ENCODE measurements at places on chromosomes 3 and 15.

DNA sequence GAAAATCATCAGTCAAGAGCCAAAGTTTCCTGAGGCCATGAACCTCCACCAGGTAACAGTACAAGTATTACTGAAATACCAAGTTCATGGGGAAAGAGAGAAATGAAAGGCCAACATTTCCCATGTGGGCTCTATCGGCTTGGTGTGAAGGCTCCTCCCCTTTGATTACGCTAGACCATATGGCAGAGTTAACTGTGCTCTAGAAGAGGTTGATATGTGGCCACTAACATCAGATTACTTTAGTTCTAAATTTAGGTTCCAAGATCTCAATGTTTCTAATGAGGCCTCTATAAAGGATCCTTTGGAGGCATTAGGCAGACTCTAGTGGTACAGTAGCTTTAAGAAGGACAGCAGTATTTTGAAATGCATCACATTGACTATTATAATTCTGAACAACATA lies 127.1 kb downstream of the SEMA6D start:
- no peak for DNase-seq

- no peak for DNase-seq
These were observed 25.5 kb downstream of the TBC1D2B start for GRCh38 chr15:78052001-78052401.

- peak; percentile 33 for DNase-seq
These were observed 33.1 kb downstream of the PRR20G start for GRCh38 chr3:127254730-127255129.

GRCh38 chr3:152323834-152324233 lies 55.1 kb downstream of the MBNL1 start:
- no peak for DNase-seq

- DNase-seq = no peak
These were observed 8.0 kb downstream of the POC1A start for GRCh38 chr3:52146189-52146588.

GRCh38 chr3:37626736-37627565 lies 234.7 kb upstream of the CTDSPL start:
- DNase-seq = no peak

- peak; percentile 30 for DNase-seq
These were observed 35.3 kb downstream of the EFHB start for GRCh38 chr3:19898721-19899120.

All from ELR (cell line).